ENCODE measurements at places on chromosomes 7 and 10.

GRCh38 chr7:6691609-6692106, 15.1 kb downstream of the ZNF12 start:
- no peak for DNase-seq

GRCh38 chr7:25402532-25402931, 174.2 kb upstream of the NPVF start:
- no peak for DNase-seq

DNA sequence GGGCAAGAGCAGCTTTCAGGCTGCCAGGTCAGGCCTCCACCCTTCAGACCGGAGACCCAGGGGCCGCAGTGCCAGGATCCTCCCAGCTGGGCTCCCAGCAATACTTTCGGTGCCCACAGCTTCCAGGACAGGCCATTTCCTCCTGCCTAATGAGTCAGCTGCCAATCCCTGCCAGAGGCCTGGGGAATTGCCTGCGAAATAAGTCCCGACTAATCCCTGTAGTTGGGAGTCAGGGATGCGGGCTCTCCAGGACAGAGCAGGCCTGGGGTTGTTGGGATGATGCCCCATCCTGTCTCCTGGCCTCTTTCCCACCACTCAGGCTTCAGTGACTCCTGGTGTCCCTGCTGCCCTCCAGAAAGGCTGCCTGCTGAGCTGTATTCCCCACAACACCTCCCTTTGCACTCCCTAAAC, 143.5 kb upstream of the UNC5B start:
- no peak for DNase-seq

DNA sequence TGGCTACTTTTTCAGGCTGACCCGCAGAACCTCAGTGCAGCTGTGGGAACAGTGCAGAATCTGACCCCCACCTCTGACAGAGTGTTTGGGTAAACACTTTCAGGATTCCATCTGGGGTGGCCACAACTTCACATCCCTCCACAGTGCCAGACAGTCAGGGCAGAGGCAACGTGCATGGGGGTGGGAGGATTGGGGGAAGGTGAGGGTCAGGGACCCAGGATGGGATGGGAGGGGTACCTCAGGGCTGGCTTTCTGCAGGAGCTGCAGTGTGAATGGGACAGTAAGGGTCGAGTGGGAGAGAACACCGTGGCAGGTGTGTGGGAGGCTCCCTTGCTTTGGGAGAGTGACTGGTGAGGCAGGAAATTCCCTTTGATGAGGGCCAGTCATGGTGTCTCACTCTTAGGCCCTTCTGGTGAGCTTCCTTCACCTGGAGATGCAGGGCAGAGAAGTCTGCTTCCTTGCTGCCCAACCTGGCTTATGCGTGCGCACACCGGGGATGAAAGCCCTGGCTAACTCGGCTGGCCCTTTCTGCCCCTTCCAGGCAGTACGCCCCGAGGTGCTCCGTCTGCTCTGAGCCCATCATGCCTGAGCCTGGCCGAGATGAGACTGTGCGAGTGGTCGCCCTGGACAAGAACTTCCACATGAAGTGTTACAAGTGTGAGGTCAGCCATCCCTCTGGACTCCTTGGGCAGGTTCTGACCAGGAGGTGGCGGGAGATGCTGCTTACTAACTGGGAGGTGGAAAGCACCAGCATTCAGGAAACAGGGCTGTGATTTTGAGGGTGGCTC, 8.4 kb downstream of the ZYX start:
- DNase-seq = no peak

DNA sequence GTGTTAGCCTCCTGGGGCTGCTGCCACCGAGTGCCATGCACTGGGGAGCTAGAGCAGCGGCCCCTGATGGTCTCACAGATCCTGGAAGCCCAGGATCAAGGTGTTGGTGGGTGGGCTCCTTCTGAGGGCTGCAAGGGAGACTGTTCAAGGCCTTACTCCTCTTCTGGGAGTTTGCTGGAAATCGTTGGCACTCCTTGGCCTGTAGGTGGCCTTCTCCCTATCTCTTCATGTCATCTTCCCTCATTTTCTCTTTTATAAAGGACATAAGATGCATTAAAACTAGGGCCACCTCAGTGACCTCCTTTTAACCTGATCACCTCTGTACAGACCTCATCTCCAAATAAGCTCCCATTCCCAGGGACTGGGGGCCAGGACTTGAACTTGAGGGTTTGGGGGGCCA, 27.0 kb upstream of the ZNF862 start:
- no peak for DNase-seq

GRCh38 chr7:53800746-53801145, 741.4 kb upstream of the VSTM2A start:
- no peak for DNase-seq

DNA sequence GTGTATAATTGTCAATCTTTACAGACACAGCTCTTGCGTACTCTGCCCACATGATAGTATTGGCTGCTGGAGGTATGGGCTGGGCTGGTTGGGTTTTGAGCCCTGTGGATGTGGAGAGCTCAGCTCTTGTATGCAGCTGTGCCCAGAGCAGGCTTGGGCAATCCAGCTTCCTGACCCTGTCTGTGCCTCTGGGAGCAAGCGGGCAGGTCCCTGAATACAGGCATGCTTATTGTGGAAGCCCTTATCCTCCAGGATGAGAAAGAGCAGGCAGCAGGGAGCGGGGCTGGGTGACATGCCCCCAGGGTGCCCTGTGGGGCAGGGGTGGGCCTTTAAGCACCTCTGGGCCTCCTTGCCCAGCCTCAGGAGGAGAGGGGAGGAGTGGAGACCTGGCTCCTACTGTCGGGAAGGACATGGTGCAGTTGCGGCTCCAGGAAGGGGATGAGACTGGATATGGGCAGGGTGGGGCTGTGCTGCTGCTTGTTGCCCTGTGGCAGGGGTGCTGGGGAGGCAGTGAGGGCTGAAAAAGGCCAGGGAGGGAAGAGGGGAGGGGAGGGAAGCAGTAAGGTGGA, 32.7 kb upstream of the SH2D4B start:
- DNase-seq = no peak

- no peak for DNase-seq
These were observed 124.2 kb downstream of the TES start for GRCh38 chr7:116334555-116334954.

GRCh38 chr10:30862486-30862885, 169.2 kb downstream of the ZNF438 start:
- no peak for DNase-seq

GRCh38 chr7:80882213-80882801, 36.5 kb downstream of the SEMA3C start:
- no peak for DNase-seq

DNA sequence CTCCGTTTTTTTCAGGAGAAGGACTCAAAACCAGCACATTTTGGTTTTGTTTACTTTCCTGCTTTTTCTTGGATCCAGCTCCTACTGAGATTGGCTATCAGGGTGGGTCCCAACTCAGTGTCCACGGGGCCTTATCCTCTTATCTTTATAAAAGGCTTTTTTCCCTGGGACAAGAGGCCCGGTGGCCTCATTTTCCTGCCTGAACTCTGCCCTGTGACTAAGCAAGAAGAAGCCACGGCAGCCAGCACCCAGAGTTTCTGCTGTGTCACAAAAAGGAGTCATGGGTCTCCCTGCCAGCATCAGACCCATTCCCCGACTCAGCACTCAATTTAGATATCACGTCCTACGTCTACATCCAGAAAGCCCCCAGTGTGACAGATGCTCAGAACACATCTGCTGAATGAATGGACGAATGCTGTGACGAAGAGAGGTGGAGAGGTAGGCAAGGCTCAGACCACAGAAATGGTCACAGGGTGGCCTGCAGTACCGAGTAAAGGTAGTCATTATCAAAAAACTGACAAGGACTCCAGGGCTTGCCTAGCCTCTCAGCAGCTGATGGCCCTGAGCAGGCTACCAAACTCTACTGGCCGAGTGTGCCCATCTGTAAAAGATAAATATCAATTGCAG, 16.7 kb downstream of the DLG5 start:
- no peak for DNase-seq

DNA sequence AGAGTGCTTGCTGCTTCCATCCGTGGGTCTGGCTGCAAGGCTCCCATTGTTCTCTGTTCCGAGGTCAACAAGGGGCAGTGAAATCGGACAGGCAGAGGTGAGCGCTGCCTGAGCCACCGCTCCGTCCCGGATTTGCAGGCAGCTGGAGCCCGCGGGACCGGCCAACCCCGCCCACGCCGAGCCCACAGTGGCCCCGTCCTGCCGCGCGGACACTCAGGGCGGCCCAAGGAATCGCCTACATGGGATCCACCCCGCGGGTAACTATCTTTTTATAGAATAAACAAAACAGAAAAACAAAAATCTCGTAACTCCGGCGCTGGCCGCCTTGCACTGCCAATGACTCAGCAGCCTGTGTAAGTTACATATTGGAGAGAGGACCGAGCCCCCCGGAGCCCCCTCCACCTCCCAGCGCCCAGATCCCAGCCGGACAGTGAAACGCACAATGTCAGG, 1.9 kb downstream of the BNIP3 start:
- DNase-seq = no peak

DNA sequence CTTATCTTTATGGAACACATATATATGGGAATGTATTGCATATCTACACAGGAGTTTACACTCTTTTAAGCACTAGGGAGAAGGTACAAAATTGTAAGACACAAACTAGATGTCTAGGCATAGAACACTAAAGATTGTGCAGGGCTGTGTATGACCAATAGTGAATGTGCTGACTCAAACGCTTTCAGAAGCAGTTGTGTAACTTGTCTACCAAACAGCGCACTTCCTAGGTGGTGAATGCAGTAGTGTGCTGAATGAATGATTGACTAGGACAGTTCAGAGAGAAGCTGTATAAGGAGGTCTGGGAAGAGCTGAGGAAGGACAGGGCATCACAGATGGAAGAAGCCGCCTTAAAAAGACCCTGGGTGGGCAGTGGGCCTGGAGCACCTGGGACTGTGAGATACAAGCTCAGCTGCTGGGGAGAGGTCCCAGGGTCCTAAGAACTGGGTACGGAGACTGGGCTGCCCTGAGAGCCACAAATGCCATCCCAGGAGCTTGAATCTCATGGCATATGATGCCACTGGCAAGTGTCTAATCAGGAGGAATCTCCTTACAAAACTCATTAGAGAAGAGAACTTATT, 14.2 kb downstream of the CLRN3 start:
- no peak for DNase-seq

- DNase-seq = peak; percentile 82
These were observed 28.5 kb downstream of the RET start for GRCh38 chr10:43105102-43105955.

- DNase-seq = no peak
These were observed 116.3 kb upstream of the GDF10 start for GRCh38 chr10:47183704-47184041.

DNA sequence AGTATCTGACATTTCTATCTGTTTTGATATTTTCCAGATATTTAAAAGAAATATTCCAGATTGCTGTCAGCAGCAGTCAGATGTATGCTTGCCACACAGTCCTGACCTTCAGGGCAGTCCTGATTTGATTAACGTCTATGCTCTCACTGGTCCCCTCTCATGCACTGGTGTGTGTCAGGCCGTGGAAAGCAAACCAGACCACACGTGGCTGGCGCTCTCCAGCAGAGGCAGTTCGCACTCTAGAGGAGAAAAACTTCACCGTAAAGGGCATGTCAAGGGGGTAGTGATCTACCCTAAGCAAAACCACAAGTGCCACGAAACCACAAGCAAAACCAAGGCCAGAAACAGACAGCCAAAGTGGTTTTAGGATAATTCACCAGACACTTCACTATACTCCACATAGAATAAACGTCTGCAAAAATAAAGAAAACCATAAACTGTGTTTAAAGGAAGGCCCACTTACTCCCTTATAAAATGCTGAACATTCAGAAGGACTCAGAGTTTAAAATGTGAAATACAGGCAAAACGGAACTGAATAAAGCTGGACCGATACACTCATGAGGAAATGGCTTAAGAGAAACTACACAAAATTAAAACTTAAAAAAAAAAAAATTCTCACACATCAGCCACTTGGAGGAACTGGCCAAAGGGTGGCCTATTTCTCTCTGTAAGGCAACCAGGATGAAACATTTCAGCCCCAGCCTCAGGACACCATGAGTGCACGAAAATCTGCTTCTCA, 26.4 kb downstream of the PARP12 start:
- no peak for DNase-seq

GRCh38 chr10:24857031-24857725, 95.2 kb downstream of the PRTFDC1 start:
- no peak for DNase-seq

DNA sequence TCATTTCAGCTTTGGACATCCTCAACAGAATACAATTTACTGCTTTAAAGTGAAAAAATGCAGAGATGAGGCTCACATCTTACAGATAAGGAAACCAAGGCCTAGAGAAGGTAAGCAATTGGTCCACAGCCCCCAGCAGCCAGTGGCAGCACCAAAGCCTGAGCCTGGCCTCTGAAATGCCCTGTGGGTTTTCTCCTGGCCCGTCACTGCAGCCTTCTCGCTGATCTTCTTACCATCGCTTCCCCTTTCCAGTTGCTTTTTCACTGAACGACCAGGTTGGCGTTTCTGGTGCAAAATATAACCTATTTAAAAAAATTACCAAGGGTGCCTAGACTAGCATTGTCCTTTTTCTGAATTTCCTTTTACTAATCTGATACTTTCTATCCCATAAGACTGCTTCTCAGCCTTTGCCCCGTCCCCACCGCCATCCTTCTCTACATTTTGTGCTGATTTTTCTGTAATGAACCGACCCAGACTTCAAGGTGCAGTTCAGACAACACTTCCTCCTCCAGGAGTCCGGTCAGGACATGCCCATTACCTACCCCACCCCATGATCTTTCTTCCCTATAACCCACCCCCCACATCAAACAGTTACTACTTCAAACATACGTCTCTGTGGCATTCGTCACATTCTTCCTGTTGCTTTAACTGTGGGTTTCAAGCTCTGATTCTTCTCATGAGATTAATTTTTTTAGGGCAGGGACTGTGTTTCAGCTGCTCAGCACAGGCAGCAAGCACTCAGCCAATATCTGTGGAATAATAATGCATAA, 289.4 kb downstream of the DNAJB6 start:
- no peak for DNase-seq

DNA sequence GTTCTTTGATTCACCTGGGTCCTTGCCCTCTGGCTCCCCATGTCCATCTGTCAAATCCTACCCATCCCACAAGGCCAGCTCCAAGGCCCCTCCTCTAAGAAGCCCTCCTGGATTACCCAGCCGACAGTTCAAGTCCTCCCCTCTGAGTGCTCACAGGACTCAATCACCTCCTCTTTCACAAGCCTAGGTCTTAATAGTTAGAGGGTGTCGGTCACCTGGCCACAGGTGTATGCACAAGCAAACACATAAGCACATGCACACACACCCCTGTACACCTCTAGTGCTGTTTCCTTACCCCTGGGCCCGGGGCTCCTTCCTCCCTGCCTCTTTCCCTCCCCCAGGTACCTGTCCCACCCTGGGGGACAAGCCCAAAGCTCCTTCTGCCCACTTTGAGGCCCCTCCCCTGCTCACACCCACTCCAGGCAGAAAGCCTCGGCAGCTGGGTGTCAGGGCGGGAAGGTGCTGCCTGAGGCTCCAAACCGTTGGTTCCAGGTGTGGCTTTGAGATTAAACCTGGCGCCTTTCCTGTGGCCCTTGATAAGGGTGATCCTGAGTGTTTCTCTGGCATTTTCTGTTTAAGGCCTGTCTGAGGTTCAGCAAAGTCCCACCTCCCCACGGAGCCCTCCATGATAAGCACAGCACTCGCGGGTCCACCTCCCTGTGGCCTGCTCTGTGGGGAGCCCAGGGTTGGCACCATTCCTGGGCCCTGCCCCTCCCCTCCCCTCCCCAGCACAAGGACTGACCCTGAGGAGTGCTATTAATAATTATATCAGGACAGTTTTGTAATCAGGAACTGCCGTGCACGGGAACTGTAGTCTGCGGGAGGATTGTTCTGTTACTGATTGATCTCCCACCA, 14.6 kb upstream of the AQP1 start:
- DNase-seq = no peak

GRCh38 chr7:55026086-55026790, 7.4 kb downstream of the EGFR start:
- no peak for DNase-seq

- no peak for DNase-seq
These were observed 78.6 kb upstream of the DYNC1I1 start for GRCh38 chr7:95693551-95694333.

Data from germinal center (tissue), 1 donor.